Activated CD4-positive, alpha-beta T cell treated with anti-CD3 and anti-CD28 coated beads, Interleukin-10, Interleukin-2, amounts not matched to agents 100 ng/mL and 50 ng/mL, durations not matched to agents 16 hours and 8 hours (primary cell): ENCODE measurements at places on chromosomes 5 and 9.
A peak's percentile ranks its signal among the peaks of the same experiment; 100 is the strongest.

DNA sequence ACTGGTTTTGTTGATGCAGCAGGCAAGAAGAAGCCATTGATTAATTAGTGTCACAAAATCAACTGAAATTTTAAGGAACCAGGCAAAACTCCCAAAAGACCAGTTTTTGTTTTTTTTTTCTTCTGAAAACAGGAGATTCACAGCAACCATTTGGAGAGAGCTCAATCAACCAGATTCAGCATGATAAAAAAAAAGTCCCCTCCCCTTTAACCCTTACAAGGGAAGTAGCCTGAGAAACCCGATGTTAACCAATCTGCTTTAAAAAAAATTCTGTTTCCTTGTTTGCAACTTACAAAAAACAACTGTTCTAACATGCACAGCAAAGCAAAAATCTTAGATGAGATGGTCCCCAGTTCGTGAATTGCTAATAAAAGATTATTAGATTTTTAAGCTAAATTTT is 59.7 kb downstream of the HMHB1 start:
- no peak for DNase-seq

- no peak for DNase-seq
Observed at GRCh38 chr5:35741971-35742370, 114.7 kb upstream of the IL7R start.

GRCh38 chr5:167725264-167725663 is 566.2 kb upstream of the WWC1 start:
- no peak for DNase-seq

DNA sequence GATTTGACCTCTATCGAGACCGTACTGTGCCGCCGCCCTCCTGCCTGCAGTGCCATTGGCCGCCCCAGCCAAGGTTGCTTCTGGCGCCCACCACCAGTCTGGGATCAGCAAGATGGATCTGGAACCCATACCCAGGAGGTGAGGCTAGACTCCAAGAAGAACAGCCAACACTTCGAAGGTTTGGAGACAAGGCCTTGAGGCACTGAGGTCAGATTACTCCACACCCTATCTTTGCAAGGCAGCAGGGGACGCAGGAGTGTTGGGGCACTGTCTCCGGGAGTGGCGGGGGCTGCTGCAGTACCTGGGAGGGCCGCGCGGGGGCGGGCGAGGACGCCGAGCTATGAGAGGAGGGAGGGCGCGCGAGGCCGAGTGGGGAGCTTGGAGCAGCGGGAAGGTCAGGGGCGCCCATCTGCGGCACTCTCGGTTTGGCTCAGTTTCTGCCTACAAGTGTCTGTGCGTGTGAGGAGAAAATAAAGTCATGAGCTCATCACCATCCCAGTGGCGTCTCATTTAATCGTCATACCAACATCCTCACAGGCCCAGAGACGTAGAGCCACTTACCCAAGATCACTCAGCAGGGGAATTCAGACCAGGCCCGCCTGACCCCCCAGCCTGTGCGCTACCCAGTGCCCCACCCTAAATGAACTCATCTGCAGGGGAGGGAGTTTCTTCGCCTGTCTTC is 20.5 kb upstream of the PSD2 start:
- DNase-seq = peak; percentile 79

- no peak for DNase-seq
Observed at GRCh38 chr5:132058646-132059042, 1.8 kb upstream of the IL3 start.

DNA sequence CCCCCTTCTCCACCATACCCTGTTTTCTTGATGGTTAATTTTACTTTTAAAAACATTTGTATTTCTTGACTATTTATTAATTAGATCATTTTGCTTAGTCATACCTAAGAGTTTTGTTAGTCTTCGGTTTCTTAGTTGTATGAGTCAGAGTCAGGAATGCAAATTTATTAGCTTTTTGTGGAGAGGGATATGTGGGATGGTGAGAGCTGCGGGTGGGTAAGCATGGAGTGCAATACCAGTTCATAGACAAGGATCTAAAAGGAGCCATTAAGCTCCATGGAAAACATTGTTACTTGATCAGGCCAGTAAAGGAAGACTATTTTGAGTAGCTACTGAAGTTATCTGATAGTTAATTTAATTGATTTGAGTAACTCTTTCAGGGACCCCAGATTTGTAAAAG is 77.5 kb downstream of the ZSWIM6 start:
- no peak for DNase-seq

DNA sequence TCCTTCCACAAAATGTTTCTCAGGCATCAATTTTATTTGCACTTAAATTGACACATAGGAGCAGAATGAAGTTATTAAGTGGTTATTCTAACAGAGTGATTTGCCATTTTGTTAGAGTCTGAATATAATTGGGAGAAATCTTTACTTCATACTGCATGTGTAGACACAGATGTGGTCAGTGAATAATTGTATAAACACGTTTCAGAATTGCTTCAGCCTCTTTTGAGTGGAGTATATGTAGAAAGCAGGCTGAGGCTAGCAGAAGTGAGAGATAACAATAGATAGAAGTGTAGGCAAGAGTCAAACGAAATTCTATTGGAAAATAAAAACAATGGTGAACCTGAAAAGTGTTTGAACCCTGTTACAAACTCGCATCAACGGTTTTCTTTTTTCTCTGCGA is 270.7 kb downstream of the TMEM167A start:
- DNase-seq = no peak

DNA sequence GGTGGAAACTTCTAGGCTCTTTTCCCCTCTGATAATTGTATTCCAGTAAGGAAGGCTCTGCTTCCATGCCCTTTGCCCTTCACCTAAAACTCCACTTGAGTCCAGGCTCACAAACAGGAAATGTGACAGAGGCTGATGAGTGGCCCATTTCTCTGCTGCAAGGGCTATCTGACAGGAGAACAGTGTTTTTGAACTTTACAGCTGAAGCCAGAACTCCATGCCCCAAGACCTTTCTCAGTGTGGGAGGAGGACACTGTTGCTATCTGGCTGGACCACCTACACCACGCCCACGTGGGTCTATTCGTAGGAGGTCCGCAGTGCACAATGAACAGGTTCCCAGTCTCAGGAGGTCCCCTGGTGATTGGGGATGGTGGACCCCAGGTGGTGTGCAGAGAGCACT is 13.6 kb downstream of the GGTA1 start:
- DNase-seq = no peak

DNA sequence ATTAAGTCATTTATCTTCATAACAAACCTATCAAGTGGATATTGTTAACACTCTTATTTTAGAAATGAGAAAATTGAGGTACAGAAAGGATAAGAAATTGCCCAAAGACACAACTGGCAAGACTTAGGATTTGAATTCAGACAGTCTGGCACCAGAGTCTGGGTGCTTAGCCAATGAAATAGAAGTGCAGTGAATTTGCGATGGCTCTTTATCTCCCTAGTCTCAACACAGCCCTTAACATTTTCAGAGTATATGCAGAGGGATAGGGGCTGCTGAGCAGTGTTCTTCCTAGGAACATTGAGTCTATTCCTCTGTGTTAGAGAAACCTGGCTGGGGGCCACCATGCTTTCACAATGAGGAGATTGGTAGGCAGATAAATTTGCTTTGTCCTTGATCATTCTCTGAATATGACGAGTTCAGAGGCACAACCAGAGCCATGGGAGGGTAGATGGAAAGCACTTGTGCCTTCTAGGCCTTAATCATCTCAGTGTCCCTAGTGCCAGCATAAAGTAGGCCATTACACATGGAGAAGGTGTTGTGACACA is 6.1 kb upstream of the FSD1L start:
- DNase-seq = no peak

DNA sequence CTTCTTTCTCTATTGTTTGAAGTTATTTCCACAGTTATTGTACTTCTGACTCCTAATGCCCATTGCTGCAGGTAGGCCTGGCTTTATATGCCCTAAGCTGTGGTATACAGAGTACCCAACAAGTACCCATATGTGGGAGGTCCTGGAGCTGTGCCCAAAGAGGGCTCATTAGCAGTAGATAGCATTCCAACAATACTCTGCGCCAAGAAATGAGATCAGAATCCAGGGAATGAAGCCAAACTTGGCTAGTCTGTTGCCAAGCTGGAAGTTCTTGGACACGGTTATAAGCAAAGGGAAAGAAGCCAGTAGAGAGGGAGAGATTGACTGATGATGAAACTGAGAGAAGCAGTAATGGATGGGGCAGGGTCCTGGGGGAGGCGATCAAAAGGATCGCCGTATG is 29.7 kb upstream of the FAM169A start:
- no peak for DNase-seq

DNA sequence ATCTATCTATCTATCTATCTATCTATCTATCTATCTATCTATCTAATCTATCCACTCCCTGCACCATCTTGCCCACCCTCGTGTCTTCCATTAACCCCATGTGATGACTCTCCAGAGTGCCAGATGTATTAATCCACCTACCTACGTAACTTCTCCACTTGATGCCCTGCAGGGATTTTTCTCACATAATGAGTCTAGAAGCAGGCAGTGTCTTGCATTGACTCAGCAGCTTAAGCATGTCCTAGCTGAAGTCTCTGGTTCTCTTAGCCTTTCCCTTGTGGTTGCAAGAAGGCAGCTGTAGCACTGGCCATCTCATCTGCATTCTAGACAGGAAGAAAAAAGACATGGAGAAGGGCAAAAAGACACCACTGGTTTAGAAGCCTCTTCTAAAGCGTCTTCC is 96.7 kb upstream of the ALDH1B1 start:
- DNase-seq = no peak

- no peak for DNase-seq
Observed at GRCh38 chr9:115671963-115672305, 481.7 kb upstream of the PAPPA start.

DNA sequence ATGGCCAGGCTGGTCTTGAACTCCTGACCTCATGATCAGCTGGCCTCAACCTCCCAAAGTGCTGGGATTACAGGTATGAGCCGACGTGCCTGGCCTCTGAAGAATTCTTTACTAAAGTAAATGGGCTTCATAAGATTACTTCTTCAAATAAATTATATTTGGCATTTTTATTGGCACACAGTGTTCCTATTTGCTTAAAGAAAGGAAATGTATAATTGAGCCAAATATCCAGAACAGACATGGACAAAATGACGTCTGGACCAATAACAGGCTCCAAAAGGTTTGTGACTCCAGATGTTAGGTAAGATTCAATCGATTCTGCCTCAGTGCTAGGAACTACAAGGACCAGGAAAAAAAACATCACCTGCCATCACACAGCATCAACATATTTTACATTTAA is 40.7 kb downstream of the ECPAS start:
- no peak for DNase-seq

DNA sequence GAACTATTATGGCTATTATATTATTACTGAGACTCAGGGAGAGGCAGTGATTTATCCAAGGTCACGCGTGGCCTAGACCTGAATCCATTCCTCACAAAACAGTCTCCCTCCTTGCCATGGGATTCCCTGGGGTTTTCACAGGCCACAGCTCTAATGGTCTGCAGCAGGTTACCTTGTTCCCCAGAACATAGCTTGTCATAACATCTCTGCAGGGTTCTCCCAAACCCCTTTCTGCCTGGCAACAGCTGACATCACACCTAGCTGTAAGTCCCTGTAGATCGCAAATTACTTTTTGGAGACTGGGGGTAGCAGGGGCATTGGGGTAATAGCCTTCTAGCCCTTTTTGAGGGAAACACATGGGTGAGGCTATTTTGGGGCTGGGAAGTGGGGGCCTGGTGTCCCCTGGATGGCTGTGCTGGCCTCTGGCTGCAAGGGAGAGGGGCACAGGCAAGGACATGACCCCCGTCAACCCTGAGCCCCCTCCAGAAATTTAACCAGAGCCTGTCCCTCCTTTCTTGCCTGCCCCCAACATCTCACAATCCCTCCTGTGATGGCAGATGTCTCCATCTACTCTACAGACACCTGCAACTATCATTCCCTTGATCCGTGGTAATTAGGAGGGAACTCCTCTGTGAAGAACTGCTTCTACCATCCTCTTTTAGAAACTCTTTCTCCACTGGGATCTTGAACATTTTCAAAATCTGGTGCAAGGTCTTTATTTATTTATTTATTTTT is 1.3 kb downstream of the CD74 start:
- DNase-seq = peak; percentile 84

- DNase-seq = peak; percentile 92
Observed at GRCh38 chr5:40675396-40676133, 4.2 kb upstream of the PTGER4 start.

- DNase-seq = peak; percentile 25
Observed at GRCh38 chr5:41817625-41818301, 52.5 kb downstream of the OXCT1 start.

GRCh38 chr9:18189871-18190670 is 283.9 kb upstream of the ADAMTSL1 start:
- no peak for DNase-seq

GRCh38 chr5:32508806-32509805 is 64.6 kb upstream of the ZFR start:
- DNase-seq = no peak

DNA sequence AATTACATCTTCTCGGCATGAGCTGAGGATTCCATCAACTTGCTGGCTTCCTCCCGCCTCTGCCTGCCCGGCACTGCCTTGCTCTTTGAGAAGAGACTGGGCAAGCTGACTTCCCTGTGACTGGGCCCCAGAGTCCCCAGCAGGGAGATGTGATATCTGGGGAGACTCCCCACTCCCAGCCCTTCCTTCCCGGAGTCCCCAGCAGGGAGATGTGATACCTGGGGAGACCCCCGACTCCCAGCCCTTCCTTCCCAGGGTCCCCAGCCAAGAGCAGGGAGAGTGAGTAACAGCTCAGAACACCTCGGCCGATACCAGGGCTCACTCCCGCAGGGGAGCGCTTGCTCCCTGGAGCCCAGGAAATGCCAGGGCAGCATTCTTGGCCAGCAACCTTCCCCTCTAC is 90.1 kb upstream of the NEURL1B start:
- no peak for DNase-seq

DNA sequence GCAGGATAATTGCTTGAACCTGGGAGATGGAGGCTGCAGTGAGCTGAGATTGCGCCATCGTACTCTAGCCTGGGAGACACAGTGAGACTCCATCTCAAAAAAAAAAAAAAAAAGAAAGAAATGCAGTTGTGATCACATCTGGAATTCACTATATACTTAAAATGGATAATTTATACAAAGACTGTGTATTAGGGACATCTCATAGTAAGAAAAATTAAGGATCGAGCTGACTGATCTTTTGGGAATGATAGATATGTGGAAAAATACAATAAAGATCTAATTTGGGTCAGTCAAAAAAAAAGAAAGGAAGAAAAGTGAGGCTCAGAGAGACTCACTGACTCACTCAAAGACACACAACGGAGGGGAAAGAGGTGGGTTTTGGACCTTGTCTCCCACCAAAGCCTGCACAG is 73.2 kb upstream of the STXBP1 start:
- DNase-seq = no peak

DNA sequence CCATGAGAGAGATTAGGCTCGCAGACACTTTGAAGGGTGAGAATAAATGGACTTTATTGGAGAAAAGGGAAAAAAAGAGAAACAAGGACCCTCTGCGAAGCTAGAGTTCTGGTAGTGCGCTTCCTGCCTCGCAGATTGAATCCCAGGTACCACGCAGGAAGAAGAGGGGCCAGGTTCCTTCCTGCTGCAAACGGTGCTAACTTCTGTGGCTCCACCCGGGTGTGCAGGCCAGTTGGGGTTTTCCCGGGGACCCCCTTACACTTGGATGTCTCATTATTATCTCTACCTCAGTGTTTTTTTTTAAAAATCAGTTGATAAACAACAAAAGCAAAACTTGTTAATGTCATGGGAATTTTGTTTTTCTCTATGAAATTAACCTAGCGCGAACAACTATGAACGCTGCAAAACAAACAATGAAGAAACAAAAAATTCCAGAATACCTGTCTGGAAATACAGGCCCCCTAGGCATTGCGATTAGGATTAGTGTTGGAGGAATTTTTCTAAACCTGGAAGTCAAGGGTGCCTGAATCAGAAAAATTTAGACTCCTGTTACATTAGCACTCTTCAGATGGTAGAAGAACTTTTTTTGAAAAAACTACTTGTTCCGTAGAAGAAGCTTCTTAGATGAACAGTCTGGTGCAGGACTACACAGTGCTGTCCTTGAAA is 414.5 kb downstream of the MAN2A1 start:
- no peak for DNase-seq
